HuH-7 (cell line): ENCODE measurements at places on chromosomes 11 and 22.

DNA sequence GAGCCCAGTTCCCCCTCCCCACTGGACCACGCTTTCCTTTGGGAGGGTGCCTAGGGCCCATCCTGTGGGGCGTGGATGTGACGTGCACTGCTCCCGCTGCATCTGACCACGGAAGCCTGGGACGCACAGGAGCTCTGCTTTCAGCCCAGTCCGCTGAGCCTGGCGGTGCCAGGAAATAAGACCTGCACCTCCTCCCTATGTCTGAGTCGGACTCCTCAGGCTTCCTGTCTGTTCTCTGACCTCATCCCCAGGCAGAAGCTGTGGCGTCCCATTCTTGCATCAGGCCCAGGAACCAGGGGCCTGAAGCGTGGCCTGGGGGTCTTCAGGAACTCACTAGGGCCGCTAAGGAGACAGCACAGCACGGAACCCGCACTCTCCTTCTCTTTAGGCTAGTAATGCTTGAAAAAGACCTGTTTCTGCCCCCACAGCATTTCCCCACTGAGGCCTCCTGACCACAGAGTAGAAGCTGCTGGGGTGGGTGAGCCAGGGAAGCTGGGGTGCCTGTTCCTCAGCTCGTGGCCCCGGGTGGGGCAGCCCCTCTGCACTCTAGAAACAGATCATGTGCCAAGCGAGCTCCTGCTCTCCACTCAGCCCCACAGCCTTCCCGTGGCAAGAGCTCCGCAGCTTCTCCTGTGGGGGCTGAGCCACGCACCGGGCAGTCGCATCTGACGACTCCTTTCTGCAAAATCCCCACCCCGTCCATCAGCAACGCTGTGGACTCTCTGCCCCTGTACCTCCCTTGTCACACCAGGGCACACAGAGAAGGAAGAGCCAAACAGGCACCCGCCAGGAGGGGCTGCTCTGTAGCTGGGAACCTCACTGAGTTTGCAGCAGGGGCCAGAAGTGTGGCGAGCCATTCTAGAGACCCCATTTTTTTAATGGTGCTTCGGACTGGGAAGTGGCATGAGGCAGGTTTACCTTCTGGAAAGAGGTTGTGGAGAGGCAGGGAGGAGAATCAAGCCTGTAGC is 22.6 kb downstream of the MOV10L1 start:
- no peak for DNase-seq

- no peak for DNase-seq
Measured at GRCh38 chr22:43500792-43501785, 89.3 kb downstream of the MPPED1 start.

- DNase-seq = no peak
Measured at GRCh38 chr11:133041928-133042882, 490.1 kb downstream of the OPCML start.

DNA sequence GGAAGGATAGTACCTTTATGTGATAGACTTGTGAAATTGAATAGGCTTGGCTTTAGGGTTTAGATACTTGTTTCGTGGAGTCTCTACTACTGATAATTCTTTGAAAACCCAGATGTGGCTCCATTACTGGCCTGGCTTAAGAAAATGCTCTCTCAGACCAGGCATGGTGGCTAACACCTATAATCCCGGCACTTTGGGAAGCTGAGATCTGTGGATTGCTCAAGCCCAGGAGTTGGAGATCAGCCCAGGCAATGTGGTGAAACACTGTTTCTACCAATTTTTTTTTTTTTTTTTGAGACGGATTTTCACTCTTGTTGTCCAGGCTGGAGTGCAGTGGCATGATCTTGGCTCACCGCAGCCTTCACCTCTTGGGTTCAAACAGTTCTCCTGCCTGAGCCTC is 40.9 kb downstream of the ATG13 start:
- DNase-seq = no peak

GRCh38 chr11:60367009-60367408 is 11.3 kb upstream of the MS4A7 start:
- DNase-seq = no peak

DNA sequence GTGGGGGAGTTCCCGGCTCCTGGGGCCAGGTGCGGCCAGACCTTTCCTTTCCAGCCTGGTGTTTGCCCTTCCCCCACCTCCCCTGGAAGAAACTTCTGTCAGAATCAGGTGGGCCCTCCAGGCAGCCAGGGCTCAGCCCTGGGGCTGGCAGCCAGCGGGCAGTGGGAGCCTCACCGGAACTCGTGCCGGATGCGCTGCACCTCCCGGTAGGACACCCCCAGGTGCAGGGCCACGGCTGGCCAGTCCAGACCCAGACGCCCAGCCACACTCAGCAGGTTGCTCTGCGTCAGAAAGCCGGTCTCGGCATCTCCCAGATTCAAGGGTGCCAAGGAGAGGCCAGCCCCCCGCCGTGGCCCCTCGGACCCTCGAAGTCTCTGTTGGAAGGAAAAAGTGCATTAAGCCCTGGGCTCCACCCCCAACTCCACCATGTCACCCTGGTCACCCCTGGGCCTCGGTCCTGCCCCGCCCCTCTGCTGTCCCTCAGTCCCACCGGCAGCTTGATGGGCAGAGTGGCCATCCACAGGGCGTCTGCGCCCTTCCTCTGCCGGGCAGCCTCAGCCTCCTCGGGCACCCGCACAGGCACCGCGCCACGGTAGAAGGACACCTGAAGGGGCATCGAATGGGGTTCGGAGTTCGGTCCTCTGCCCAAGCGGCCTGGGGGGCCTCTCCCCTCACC is 1.7 kb upstream of the SLC25A22 start:
- DNase-seq = no peak

- DNase-seq = no peak
Measured at GRCh38 chr22:47734511-47734910, 972.1 kb downstream of the TBC1D22A start.

DNA sequence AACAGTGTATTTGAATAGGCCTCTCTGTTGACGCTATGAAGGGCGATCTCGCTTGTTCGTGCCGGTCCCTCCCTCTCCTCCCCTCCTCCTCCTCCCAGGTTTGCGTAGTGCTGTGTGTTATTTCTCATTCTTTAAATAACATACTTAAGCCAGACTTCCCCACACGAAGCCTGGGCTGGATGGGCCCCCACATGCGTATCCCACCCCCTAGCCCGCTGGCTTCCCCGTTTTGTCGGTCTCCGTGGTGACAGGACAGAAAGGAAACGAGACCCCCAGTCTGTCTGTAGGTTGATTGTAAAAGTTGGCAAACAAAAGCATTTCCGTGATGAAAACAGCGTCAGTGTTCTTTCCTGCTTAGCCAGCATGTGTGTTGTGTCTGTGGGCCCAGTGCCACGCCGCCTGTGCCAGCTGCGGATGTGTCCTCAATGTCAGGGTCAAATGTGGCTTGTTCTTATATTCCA is 27.3 kb downstream of the FAM118A start:
- no peak for DNase-seq
